ENCODE measurements at places on chromosomes 13 and 19. TPM values are rescaled to one million over a fixed set of nuclear protein-coding genes. Genes with fewer than 3 reads are reported as not detected.

DNA sequence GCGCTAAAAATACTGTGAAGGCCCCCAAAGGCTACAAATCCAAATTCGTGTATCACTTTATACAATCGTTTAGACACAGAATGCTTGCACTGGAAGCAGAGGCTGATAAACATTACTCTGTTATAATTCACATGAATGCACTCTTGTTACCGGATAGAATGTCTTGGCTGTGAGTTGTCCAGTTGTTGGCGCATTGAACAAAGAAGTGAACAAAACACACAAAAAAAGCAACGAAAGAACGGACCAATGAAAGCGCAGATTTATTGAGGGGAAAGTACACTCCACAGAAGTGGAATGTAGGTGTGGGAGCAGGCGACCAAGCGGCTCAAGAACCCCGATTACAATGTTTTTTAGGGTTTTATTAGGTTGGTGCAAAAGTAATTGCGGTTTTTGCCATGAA lies 529 bp upstream of the ZNF418 start:
- no peak for DNase-seq

DNA sequence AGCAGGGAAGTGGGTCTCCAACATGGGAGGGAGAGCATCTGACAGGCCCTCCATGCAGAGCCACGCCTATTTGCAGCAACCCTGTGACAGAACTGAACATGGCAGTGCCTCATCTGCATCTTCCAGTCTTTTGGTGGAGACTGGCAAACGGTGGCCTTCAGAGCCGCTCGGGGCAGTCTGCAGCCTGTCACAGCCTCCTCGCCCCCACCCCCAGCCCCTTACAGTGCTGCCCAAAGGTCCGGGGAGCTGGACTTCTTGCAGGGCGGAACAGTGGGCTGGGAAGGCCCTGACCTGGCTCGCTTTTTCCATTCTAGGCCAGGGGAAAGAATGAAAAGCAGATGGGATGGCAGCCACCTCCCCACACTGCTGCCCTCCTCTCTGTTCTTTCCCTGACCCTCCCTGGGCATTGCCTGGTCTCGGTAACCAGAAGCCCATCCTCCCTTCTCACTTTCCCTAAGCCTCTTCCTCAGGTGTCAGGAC lies 2.7 kb downstream of the CALM3 start:
- DNase-seq: peak; percentile 56

- DNase-seq: no peak
Measured at GRCh38 chr19:15631817-15632216, 8.9 kb upstream of the CYP4F3 start.

- no peak for DNase-seq
Measured at GRCh38 chr13:98228661-98229341, 51.7 kb upstream of the RNF113B start.

- no peak for DNase-seq
Measured at GRCh38 chr13:102875256-102875655, 29.4 kb downstream of the ERCC5 start.

DNA sequence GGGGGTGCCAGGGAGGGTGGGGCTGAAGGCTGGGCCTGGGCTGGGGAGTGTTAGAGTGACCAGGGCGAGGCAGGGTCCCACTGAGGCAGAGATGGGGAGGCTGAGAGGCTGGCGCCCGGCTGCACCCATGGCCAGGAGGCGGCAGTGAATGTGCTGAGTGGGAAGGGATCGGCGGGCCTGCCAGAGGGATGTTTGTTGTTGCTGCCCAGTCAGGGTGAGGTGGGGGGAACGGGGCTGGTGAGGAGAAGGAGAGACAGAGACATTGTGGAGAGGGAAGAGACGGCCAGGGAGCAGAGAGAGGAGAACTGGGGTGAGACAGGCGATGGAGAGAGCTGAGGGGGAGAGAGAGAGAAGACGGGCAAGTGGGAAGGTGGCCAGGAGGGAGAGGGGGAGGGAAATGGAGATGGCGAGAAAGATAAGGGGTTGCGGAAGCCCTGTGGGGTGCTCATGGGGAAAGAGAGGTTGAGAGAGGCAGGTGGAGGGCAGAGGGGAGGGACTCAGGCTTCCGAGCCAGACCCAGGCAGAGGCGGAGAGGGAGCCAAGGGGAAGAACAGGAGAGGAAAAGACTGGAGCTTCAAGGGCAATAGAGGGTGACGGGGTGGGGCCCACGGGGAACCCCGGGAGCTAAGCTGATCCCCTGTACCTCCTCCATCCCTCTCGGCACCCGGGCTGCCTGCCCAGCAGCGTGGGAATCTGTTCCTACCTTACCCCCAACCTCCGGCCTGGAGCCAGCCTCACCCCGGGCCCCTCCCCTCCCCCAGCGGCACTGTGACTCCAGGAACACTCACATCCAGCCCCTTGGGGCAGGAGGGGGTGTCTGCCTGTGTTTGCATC lies 690 bp upstream of the B3GNT8 start:
- DNase-seq: peak; percentile 68

DNA sequence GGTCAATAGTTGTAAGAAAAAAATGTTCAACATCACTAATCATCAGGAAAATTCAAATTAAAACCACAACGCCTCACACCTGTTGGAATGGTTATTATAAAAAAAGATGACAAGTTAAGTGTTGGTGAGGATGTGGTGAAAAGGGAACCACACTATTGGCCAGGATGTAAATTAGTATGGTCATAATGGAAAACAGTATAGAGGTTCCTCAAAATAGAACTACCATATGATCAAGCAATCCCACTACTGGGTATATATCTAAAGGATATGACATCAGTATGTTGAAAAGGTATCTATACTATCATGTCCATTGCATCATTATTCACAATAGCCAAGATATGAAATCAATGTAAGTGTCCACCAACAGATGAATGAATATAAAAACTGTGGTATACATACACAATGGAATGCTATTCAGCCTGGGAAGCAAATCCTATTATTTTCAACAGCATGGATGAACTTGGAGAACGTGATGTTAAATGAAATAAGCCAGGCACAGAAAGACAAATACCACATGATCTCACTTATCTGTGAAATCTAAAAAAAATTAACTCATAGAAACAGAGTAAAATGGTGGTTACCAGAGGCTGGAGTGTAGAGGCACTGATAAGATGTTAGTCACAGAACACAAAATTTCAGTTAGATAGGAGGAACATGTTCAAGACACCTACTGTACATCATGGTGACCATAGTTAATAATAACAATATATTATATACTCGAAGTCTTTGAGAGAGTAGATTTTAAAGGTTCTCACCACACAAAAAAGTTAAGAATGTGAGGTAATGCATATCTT lies 56.6 kb downstream of the TBC1D4 start:
- DNase-seq: no peak

GRCh38 chr13:34176633-34177032 lies 358.7 kb downstream of the RFC3 start:
- DNase-seq: no peak

DNA sequence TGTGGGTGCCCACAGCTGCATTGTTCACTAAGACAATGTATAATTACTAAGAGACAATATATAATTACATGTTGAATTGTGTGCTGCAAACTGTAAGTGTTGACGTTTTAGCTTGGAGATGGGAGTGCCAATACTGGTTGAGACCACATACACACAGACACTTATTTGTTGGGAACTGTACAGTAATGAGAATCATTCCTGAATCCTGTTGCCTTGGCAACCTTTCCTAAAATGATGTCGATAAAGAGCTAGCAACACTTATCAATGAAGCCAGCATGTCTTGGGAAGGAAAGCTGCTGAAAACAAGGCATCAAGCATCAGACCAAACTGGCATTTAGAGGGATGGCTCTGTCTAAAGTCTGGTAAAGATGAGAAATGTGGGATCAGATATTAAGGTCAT lies 51.3 kb downstream of the PCDH8 start:
- DNase-seq: no peak

DNA sequence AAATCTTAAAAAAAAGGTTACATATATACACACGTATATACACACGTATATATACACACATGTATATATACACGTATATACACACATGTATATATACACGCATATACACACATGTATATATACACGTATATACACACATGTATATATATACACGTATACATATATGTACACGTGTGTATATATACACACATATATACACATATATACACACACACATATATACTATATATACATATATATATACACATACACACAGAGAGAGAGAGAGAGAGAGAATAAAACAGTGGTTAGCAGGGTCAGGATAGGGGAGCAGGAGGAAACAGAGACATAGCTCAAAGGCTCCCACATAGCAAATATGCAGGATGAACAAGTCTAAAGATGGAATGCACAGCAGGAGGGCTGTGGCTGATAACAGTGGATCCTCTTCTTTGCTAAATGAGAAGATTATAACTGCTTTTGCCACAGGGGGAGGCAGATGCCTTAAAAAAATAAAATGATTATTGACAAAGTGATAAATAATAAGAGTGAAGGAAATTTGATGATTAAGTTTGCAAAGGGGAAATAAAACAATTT lies 714.5 kb downstream of the UQCRFS1 start:
- DNase-seq: no peak

GRCh38 chr13:106349080-106349931 lies 186.2 kb downstream of the EFNB2 start:
- DNase-seq: no peak

DNA sequence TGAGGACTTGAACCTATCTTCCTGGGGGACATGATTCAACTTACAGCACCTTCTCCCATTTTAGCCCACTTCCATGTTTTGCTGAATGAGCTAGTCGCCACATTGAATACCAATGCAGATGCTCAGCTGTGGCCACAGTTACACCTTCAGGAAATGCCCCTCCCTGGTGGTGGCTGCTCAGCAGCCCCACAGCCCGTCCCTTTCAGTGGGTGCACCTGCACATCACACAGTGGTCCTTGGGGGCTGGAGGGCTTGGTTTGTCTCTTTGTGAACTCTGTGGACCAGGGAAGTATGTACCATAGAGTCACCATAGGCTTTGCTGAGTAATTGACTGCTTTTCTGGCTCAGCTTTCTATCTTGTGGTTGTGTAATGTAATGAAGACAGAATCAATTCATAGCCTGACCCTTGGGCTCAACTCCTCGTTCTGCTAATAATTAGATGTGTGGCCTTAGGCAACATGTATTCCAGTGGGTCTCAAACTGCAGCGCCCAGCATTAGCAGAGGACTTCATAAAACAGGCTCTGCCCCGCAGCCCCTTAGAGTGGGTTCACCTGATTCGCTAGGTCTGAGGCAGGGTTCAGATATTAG lies 48.1 kb upstream of the FARP1 start:
- no peak for DNase-seq

GRCh38 chr19:39498798-39499642 lies at the start of gene DLL3:
DLL3 (plus strand) TSS chr19:39498947; CDS start chr19:39498975, 28 bp downstream.
- no peak for DNase-seq

LGALS14 gene
- total RNA-seq: not detected

OR7D2 gene
- total RNA-seq: not detected

PEAK3 gene
- total RNA-seq: 0.71 TPM

UNC13A gene
- total RNA-seq: 0.13 TPM

PCCA gene
- total RNA-seq: 34.8 TPM

TEX29 gene
- 1.6 TPM for total RNA-seq

ZNF841 gene
- 38.3 TPM for total RNA-seq

MUC16 gene
- 1.3 TPM for total RNA-seq

Measured in sciatic nerve (tissue), 2 donors.